ENCODE measurements at places on chromosomes 4 and X. TPM values are rescaled to one million over a fixed set of nuclear protein-coding genes. Genes with fewer than 3 reads are reported as not detected.

GPR78 gene
- total RNA-seq, result 3.8 TPM

PLAC1 gene
- total RNA-seq, result 10.1 TPM

DNA sequence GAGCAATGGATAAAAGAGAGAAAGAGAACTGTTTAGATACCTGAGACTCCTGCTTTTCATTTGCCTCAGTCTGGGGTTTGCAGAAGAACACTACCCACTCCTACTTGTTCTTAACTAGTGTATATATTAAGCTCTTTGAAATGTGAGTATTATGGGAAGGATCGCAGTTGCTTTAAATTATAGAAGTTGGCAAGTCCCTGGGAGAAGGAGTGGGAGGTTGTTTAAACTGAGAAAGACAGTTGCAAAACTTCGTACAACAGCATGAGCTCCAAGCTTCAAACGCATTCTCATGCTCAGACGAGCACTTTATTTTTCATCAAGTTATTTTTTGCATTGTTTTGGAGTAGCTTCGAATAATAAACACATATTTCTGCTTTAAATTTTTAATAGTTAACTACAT, 88.1 kb upstream of the C1QTNF7 start:
- DNase-seq, result no peak

TMPRSS11B gene
- not detected for total RNA-seq

ZGRF1 gene
- total RNA-seq, result 20.1 TPM

- no peak for DNase-seq
Observed at GRCh38 chr4:182918791-182919302, 1.7 kb upstream of the DCTD start.

ING2 gene
- total RNA-seq, result 11.3 TPM

IL21 gene
- not detected for total RNA-seq

IBSP gene
- not detected for total RNA-seq

- no peak for DNase-seq
Observed at GRCh38 chr4:76809594-76810305, 88.2 kb downstream of the SOWAHB start.

DNA sequence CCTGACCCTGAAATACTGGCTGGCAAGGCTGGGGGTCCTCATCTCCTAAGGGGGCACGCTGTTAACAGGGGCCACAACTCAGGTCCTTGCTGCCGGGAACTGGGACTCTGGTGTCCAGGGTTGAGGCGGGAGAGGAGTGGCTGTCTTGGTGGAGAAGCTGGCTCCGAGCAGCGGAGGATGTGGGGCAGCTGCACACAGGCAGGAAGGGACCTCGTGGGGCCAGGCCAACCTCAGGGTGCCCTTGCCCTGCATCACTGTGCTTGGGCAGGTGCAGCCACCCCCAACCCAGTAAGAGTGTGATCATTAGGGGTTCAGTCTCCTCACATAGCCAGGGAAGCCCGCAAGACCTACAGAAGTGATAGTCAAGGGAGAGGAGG, 12.6 kb upstream of the PDE6B start:
- DNase-seq, result no peak

ADGRG2 gene
- 1.0 TPM for total RNA-seq

DNA sequence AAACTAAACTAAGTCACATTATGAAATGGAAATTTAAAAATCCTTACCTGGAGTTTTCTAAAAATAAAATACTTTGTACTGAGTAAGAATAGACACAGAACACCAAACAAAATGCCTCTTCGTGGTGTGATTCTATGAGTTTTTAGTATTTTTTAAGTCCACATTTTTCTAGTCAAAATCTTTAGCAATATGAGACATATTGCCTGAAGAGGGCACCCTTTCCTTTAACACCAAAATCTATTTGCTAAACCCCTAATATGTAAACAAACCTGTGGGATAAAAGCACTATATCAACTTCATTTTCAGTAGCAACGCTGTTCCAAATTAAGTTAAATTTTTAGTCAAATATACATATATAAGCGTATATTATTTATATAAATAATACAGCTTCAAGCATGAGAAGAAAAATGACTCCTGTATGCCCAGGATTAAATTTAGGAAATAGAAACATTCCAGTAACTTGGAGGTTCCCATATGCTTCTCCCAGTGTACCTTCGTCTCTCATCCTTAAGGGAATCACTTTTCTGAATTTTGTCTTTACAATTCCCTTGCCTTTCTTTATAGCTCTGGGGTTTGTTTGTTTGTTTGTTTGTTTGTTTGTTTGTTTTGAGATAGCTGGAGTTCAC, 23.0 kb upstream of the PGM2 start:
- no peak for DNase-seq

DNA sequence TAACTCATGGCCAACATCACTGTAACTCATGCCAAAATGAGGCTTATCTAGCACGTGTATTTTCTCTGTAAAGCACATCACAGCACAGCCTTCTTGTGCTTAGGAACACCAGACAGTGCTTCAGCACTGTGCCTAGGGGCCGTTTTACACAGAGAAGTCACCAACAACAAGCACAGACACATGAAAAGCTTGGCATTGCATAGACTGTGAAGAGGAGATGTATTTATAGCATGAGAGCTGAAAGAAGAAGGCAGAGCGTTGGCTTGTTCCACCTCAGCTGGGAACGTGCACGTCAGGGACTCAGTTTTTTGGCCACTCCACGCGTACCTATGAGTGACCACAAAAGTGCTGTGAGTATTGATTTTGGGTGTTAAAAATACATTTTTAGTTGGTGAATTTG, 116.3 kb upstream of the SFRP2 start:
- no peak for DNase-seq

H2AZ1 gene
- total RNA-seq, result 203 TPM

DNA sequence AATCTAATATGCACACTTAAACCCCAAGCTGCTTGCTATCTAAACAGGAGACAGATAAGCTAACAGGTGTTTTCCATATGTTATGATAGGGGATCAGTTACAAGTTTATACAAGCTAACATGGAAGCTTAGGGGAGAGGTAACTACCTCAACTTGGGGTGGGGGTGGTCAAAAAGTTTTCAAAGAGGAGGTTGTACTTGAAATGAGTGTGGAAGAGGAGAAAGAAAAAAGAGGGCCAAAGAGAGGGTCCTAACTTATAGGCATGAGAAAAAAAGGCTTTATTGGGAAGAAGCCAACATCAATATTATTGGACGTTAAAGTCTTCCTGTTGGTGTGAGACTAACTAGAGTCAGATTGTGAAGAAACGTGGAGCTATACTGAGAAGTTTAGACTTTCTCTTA, 205.9 kb downstream of the NDST4 start:
- no peak for DNase-seq

GRCh38 chr4:97411356-97411755, 731.9 kb downstream of the STPG2 start:
- no peak for DNase-seq

DNA sequence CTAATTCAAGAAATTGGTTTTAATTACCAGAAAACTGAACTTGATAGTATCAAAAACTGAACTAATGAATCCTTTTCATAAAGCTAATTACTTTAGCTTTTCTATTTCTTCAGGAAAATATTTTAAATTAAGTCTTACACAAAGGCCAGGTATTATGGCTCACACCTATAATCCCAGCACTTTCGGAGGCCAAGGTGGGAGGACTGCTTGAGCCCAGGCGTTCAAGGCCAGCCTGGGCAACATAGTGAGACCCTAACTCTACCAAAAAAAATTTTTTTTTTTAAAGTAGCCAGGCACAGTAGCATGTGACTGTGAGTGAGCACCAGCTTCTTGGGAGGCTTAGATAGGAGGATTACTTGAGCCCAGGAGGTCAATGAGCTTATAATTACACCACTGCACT, 19.1 kb downstream of the CNOT6L start:
- DNase-seq, result no peak

DNAAF6 gene
- total RNA-seq, result not detected

GRCh38 chr4:54513204-54513603, 144.6 kb upstream of the KIT start:
- no peak for DNase-seq

DNA sequence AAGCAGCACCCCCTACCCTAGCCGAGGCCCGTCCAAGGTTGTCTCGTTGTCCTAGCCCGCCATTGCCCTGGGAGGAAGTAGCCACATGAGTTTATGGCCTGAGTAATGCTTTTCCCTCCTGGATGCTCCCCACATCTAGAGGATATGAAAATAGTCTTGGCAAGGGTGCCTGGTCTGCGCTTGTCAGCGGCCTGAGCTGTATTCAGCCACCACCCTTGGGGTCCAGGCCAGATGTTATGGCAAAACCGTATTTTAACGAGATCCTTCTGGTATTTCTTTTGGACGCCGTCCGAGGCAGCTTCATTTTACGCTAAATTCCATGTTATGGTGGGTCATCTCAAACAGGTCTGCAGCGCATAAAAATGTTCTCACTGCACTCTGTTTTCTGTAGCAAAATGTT, 89.3 kb downstream of the GPR143 start:
- DNase-seq, result no peak

PRSS12 gene
- total RNA-seq, result 43.5 TPM

GRCh38 chr4:127997534-127998388, 32.6 kb downstream of the ABHD18 start:
- DNase-seq, result no peak

- no peak for DNase-seq
Observed at GRCh38 chr4:67934628-67935027, 28.7 kb downstream of the TMPRSS11A start.

All from mesothelial cell of epicardium (in vitro differentiated cells).